ENCODE measurements at places on chromosomes 12 and 14. TPM values are rescaled to one million over a fixed set of nuclear protein-coding genes. Genes with fewer than 3 reads are reported as not detected.
A peak's percentile ranks its signal among the peaks of the same experiment; 100 is the strongest.

Gene LMNTD1
- total RNA-seq, result not detected

DNA sequence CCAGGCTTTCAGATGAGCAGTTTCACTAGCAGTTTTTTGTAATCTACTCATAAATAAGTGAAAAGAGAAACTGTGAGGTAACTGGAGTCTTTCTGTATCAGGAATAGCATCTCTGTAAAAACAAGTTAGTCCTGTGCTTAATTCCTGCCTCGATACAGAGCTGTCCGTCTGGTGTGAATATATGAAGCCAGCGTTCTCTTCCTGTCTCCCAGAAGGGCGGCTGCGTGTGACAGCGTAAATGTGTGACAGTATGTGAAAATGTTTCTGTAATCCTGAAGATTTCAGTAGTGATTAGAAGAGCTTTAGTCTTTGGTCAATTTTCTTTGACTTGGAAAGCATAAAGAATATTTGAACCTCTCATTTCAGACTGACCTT, 150.3 kb downstream of the FBXL14 start:
- no peak for DNase-seq

GRCh38 chr14:90502760-90503159, 105.9 kb downstream of the CALM1 start:
- no peak for DNase-seq

DNA sequence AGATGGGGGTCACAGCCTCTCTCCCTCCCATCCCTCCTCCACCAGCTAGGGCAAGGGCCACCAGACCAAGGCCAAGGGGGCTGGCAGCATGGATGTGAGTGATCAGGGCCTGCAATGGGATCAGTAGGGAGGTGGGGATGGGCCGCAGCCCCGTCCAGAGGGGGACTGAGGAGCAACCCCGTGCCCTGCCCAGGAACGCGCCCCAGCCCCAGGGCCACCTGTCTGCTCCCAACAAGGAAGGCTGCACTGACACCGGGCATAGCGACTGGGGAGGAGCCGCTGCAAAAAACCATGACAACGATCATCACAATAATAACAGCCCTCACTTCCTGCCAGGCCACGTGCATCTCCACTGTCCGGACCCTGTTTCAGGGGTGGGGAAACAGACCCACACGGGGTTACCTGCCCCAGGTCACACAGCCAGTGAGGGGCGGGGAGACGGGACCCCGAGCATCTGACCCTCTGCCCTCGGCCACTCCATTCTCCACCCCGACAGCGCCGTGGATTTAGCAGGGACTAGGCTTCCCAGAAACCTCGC, 24.3 kb downstream of the NCOR2 start:
- DNase-seq, result peak; percentile 61

- DNase-seq, result peak; percentile 66
Measured at GRCh38 chr12:29889737-29890136, 106.0 kb upstream of the TMTC1 start.

DNA sequence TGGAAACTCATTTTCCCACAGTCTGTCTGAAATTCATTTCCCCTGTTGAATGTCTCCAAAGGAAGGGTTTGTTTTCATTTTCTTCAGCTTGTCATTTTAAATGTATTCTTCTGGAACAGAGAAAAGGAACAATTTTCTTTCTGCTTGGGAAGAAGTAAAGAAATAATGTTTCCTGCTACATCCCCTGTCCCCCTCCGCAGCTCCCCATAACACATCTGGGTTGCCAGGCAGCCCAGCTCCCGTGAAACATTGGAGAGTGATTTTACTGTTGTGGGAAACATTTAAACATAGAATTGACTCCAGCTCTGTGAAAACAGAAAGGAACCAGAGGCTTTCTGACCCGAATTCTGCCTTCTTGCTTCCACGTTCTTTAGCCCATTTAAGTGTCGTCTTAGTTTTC, 159.5 kb downstream of the TMEM132C start:
- DNase-seq, result no peak

DNA sequence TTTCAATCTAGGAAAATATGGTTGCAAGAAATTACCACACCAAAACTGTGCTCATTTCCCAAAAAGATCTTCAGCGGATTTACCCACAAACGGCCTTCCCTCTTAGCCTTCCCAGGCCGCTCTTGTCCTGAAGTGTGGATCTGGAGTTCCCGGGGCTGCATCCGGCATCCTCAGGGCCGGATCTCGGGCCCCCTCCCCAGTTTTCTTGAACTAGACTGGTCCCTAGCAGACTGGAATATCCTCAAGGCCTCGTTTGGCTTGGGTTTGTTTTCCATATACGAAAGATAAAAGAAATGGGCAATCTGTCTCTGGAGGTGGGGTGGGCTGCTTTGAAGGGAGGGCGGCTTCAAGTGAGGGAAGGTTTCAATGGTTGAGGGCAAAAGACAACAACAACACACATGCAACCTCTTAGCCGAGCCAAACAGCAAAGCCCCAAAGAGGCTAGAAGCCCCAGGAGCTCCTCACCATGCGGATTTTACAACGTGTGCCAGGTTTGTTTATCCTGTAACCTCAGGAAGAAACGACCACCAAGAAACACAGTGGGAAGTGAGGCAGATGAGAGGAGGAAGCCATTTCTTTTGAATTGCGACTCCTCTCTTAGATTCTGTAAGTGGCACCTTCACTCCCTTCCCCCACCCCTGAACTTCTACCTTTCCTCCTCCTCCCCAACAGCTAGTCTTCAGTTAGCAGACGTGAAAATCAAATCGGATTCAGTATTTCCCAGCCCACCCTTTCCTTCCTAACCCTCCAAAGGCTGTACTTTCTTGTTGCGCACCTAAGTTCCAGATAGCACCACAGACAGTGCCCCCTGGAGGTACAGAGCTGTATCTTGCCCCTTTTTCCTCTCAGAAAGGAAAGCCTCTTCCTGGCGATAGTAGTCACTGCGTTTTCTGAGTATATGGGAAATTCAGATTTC, 2.6 kb downstream of the MYF6 start:
- DNase-seq, result no peak

DNA sequence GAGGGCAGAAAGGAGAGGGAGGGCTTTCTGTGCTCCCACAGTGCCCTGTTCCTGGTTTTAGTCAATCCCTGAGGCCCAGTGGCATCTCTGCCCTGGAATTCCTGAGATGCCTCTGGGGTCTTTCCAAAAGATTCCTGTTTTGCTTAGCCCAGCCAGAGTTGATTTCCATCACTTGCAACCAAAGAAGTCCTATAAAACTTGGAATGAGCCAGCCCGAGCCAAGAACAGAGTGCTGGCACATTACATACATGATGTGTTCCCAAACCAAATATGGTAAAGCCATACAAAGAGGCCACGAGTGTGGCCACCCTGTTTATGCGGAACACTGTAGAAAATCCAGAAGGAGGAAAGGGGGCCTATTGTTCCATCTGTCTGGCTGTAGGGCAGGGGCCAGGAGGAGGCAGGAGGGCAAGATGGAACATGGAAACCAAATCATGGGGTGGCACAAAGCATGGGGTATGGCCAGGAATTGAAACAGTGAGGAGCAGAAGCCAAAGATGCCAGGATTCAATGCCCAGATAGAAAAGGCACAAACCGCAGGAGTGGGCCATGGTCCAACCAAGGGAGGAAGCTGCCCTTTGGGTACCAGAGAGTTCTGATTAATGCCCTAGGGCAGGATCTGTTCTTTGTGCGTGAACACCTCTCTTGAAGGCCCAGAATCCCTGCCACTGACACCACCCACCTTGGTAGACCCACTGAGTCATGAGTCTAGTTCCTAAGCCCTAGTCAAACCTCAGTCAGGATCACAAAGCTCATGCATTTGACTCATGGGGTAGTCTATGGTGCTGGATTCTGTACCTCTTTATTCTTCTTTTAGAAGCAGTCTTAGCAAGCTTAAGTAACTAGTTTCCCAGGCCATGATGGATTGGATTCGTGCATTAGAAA, 75.2 kb downstream of the LRRC74A start:
- no peak for DNase-seq
